ENCODE measurements at places on chromosomes 7 and 10.

DNA sequence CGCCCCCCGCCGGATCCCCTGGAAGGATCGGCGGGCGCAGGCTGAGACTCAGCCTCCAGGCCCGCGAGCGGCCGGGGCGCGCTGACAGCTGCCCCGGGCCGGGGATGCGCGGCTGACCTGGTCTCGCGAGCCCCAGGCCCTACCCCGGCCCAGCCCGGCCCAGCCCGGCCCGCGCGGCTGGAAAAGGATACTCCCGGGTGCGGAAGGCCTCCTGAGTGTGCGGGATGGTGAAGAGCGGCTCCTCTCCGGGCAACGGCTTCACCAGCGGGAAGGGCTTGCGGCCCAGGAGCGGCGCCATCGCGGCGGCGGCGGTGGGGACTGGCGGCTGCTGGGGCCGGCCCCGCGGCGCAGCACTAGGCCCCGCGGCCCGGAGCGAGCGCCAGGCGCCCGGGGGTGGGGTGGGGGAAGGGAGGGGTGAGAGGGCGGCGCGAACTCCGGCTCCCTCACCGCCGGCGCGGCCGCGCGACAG is 423 bp downstream of the BAZ1B start:
- no peak for DNase-seq

DNA sequence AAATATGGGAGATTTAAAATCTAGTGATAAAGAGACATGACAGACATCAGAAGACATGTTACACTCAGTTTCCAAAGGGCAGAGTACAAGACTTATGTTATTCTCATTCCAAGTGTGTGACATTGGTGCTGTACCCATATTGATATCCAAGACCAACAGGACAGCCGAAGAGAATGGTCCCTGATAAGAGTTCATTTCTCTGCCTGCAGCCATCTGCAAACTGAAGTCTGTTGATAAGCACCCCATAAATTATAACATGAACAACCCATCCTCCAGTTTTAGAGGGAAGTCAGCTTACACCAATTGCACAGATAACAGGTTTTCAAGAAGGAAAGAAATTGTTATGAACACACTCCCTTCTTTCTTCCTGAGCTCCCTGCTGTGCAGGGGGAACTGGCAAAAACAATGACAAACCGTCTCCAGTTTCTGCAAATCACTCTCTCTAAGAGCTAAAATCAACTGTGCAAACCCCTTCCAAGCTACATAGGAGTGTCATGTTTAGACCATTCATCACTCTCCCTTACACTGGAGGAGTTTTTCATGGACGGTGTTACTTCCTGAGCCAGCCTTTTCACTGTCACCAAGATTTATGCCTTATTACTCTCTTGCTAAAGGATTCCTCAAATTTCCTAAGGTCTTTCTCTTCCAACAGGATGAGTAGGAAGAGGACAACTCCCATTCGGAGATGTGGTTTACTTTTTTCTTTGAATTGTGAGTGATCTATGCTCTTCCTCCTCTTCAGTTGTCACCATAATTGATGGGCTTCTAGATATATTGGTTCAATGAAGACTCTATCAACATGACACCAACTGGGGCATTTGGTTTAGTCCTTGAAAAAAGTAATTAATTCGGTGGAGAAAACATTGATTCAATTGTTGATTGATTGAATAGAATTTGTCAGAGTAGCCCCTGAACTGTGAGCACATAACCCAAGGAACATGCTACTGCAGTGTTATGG is 80.3 kb upstream of the FAM171A1 start:
- DNase-seq, result peak; percentile 99

- DNase-seq, result peak; percentile 100
Observed at GRCh38 chr7:56106108-56107073, at the start of gene CHCHD2. Gene CHCHD2, minus strand, starts transcription at chr7:56106476. Its CDS starts 63 bp downstream, at chr7:56106413.

DNA sequence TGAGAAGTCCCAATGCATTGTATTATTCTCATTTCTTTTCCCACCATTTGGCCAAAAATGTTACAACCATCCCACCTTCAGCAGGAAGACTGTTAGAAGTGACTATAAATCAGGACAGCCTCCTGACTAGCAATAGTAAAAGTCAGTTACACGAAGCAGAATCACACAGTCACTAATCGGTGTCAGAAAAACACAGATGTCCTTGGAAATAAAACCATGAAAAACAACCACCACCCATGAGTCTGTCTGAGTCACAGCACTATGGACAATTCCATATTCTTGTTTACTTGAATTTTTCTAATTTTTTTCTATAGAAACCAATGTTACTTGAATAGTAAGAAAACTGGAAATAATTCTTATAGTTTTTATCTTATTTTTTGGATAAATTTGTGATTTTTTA is 81.9 kb upstream of the FRMD4A start:
- DNase-seq, result no peak

DNA sequence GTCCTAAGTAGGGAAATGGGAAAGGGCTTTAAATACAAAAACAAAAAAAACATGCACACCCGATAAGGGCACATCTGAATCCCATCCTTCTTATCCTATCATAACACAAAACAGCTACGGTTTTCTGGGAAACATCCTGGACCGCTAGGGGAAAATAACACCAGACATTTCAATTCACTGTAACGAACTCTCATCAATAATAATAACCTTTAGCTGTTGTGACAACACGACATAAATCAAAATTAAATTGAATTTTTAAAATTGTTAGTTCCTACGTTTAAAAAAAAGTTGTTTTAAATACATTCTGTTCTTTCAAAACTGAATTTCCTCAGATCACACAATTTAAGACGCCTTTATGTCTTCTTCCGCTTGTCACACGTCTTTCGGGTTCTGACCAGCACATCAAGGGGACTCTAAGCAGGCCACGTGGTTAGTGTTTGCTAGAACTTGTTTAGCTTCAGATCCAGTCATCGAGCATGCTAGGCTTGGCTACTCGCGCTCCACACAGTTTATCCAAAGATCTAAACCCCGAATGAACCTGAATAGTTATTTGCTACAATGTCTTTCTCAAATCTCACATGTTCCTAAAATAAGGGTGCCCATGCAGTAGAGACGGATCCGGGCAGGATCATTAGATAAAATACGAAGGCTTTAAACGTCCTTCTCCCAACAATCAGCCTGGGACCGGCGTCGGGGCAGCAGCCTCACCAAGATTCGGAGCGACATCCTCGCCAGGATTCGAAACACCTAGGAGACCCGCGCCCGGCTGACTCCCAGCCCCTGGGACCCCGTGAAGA is 839 bp downstream of the IKZF5 start:
- DNase-seq, result peak; percentile 81

- no peak for DNase-seq
Observed at GRCh38 chr10:8568401-8568800, 513.9 kb downstream of the GATA3 start.

DNA sequence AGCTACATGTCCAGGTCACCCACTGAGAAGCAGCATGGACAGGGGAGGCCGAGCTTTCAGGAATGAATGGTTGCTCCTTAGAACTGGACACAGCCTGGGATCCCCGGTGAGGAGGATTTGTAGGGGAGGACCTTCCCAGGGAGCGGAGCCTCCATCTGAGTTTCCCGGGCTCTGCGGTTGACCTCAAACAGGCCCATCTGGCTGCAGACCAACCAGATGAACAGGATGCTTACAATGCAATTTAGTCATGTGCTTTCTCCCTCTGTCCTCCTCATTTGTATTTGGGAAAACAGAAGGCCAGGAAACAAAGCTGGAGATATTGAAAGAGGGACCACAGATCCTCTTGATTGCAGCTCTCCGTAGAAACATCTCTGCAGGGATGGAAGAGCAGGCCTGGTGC is 104.8 kb downstream of the EMX2 start:
- no peak for DNase-seq

DNA sequence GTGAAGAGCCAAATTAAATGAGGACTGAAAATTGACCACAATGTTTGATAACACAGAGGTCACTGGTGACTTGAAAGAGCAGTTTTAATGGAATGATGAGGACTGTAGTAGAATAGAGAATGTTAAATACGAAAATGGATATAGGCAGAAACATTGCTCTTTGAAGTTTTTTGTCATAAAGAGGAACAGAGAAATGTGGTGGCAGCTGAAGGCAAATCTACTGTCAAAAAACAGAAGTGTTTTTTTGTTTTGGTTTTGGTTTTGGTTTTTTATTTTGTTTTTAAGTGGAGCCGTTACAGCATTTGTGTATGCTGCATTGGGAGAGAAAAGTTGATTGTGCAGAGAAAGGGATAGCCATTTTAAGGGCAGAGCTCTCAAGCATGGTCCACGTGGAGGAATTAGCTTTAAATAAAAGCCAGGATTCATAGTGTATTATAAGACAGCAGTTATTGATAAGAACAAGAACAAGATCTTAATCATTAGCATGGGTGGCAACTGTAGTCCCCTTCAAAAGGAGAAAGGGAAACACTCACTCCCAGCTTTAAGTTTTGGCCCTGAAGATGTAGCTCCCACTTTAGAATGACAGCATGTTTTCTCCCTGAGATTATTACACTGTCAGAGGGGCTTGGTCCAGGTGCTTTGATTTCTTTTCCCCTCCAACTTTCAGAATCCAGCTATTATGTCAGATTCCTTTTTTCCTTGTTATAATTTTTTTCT is 156.7 kb upstream of the BET1 start:
- no peak for DNase-seq

GRCh38 chr7:23387583-23387982 is 82.7 kb downstream of the IGF2BP3 start:
- DNase-seq, result no peak

DNA sequence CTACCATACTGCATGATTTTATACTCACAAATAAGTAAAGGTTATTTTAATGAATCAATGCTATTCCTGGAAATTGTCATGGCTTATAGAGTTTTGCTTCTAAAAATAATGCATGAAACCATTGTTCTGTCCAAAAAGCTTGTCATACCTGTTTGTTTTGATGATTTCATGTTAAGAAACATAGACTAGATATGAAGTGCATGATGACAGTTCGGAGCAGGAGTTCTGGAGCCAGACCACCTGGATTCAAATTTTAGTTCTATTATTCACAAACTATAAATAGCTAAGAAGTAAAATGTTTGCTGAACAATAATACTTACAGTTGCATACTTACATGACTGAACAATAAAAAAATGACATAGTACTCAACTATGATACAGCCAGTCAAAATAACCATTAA is 107.0 kb upstream of the AKR1E2 start:
- no peak for DNase-seq

DNA sequence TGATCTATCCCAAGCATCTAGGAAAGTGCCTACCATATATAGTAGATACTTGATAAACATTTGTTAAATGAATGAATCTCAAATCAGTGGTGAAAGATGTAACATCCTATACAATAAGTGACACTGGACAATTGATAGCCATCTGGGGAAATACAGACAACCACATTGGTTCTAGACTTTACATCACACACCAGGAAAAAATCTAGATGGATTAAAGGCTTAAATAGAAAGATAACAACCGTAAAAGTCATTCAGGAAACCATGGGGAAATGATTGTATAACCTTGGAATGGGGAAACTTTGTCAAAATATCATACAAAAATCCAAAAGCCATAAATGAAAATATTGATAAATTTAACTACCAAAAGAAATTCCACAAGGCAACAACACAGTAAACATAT is 7.0 kb upstream of the GARIN1A start:
- no peak for DNase-seq

DNA sequence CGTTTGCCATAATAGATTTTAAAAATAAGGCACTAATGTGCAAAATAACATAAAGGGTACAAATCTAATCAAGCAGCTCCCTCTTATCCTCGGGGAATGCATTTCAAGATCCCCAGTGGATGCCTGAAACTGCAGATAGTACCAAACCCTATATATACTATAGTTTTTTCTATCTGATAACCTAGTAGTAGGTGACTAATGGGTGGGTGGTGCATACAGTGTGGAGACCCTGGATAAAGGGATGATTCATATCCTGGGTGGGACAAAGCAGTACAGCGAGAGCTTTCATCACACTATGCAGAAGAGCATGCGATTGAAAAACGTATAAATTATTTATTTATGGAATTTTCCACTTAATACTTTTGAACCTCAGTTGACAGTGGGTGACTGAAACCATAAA is 464.5 kb downstream of the GRID1 start:
- no peak for DNase-seq

DNA sequence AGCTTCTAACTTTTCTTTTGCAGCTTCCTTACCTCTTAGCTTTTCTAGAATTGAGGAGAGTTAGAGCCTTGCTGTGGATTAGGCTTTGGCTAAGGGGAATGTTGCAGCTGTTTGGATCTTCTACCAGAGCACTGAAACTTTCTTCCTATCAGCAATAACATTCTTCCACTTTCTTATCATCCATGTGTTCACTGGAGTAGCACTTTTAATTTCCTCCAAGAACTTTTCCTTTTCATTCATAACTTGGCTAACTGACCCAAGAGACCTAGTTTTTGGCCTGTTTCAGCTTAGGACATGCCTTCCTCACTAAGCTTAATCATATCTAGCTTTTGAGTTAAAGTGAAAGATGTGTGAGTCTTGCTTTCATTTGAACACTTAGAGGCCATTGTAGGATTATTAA is 19.6 kb downstream of the MINPP1 start:
- no peak for DNase-seq

DNA sequence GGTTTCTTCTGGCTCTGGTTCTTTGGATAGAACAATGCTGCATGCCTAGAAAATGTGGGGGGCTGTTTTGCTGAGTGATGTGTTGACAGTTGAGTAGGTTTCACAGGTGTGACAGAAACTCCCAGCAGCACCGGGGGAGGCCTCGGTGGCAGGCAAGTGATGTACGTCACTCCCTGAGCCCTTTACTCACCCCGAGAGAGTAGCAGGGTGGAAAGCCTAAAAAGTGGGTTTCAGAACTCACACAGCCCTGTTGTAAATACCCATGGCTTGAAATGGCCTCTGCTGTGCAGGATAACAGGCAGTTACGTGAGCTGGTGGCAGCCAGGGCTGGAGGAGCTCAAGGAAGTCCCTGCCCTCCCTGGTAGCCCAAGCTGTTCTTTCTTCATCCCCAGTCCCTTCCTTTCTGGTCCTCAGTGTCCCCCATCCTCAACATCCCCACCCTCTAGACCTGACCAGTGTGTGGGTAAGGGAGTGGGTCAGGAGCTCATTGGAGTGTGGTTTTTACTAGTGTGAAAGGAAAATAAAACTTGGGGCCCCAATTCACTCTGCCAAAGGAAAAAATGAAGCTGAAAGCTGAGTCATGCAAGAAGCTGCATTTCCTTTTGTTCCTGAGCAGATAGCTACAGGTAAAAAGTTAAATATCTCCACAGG is 258.1 kb downstream of the STK31 start:
- DNase-seq, result no peak

- DNase-seq, result no peak
Observed at GRCh38 chr7:50488379-50488778, 38.2 kb upstream of the FIGNL1 start.

GRCh38 chr10:3248526-3249306 is 76.1 kb upstream of the PITRM1 start:
- DNase-seq, result no peak

DNA sequence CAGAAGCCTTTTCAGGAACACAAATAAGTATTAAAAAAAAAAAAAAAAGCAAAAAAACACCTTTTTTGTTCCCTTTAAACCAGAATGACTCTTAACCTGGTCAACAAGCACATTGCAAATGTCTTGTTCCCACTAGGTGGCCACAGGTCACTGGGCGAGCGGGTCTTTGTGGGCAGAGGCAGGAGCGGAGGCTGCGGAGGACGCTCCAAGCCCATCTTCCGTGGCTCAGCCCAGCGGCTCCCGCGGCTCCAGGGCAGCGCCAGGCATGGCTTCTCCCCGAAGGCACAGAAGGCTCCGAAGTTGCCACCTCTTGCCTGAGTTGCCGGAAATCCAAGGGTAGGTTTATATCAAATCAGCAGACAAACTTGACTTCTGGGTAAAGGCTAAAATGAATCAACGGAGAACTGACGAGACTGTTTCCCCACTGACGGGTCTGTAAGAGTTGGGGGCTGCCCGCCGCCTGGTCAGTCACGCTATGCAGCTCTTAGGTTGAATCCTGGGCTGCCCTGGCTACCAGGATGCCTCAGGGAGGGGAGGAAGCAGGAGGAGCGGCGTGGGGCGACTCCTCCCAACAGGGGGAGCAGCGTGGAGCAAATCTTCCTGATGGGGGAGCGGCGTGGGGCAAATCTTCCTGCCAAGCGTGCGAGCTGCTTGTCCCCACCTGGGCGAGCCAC is 144.5 kb downstream of the PTPRN2 start:
- DNase-seq, result no peak
